GM12892 (cell line): ENCODE measurements at places on chromosomes 11 and 22.

DNA sequence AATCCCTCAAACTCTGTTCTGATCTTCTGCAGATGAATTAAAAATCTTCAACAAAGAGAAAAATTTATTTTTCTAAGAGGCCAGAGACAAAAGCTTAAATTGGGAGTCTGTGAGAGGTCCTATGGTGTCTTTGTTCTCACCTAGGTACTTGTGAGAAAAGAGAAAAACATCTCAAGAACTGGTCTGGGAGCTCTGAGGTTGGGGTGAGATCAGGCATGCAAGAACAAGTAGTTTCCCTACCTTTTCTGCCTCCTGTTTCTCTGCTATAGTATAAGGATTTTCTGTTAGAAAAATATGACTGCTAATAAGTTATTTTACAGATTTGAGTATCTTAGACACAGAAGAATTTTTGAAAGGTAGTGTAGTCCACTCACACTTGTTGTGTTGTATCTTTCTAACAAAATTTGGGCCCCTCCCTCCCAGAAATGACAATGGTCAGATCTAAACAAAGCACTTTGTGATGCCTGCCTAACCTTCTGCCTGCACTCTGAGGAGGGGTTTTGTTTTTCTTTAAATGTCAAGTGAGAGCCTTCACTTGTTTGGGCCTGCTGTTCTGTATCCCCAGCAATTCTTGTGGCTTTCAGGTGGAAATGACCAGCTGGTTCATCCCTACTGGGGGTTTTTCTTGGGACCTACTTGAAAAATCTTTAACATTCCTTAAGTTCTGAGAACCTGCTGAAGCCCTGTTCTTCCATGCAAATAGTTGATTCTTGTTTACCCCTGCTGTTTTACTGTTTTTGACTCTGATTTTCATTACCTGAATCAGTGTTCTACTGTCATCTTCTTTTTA is 13.6 kb upstream of the OR51S1 start:
- no peak for DNase-seq

DNA sequence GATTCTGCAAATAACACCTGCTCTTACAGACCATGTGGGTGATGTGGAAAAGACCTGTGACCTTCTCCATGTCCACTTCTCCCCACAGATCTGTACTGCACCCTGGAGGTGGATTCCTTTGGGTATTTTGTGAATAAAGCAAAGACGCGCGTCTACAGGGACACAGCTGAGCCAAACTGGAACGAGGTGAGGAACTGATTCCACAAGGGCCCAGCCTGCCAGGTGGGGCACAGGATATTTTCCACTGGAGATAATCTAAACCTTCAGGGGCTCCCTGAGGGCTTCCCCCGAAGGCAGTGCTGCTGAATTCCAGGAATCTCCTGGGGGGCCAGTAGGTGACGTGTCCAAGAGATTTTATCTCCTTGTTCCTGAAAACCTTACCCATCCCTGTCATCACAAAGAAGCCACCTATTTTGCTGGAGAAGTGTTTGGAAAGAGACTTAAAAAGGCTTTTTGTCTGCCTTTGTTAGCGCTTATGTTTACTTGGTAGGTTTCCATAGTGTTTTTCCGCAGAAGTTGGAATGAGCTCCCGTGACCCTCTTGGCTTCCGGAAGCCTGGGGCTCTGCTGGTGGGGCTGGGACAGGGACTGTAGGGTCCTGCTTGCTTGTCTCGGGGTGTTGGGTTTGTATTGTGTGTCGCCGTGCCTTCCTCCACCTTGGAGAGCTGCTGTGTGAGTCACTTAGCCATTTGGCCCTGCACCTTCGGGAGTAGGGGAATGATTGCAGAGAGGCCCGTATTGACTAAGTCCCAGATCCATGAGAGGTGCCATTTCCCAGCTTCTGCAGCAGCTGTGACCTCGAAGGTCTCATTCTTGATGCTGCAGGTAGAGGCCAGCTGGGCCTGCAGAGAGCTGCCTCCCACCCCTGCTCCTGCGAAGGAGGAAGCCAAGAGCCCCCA is 112.4 kb downstream of the BCR start:
- no peak for DNase-seq

GRCh38 chr11:112465433-112466024 is 204.9 kb upstream of the PLET1 start:
- no peak for DNase-seq

DNA sequence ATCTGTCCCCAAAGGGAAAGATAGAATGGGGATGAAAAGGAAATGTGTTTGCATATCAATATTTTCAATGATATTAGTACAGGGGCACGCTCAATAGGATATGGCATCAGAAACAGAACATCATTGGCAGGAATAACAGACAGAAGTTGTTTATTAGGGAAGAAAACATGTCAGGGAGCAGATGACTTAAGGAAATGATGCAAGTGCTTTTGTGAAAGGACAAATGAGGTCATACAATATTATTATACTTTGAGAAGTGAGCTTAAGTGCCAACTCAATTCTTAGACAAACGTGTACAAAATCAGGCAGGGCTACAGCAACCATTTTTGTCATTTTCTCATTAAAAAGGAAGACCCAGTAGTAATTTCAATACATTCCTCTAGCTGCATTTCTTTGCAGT is 388.4 kb downstream of the SOX6 start:
- no peak for DNase-seq

DNA sequence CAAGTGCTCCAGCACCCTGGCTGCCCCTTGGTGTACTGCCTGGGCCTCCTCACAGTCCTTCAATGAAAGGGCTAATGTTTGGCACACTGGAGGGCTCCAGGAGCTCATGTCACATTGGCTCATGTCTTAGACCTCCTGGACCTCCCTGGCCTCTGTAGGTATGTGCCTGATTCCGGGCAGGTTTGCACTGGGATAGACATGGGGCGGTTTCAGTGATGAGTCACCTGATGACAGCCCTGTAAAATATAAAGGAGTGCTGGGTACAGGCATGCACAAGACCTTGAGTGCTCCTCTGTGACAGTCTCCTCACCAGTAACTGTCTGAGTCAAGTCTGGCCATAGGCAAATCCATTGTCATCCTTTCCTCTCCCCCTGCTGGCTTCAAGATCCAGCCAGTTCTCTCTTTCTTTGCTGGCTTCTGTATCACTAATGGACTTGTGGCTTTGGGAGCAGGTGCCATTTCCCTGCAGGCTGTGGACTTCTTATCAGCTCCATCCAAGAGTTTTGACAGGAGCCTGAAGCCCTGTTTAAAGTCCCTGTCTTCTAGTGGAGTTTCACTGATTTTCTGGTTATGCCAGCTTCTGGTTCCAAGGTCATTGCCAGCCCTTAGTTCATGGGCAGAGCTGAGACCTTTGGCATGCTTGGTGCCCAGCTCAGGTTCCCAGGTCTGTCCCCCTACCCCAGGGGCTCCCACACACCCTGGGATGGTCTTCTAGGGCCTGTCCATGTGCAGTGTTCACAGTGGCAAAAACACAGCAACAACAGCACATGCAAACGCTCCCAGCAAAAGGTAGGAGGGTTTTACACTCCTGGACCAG is 22.7 kb upstream of the P2RY2 start:
- DNase-seq, result no peak

GRCh38 chr11:35717043-35717442 is 54.5 kb downstream of the TRIM44 start:
- no peak for DNase-seq

- no peak for DNase-seq
Observed at GRCh38 chr11:47854667-47855066, 6.5 kb upstream of the NUP160 start.

DNA sequence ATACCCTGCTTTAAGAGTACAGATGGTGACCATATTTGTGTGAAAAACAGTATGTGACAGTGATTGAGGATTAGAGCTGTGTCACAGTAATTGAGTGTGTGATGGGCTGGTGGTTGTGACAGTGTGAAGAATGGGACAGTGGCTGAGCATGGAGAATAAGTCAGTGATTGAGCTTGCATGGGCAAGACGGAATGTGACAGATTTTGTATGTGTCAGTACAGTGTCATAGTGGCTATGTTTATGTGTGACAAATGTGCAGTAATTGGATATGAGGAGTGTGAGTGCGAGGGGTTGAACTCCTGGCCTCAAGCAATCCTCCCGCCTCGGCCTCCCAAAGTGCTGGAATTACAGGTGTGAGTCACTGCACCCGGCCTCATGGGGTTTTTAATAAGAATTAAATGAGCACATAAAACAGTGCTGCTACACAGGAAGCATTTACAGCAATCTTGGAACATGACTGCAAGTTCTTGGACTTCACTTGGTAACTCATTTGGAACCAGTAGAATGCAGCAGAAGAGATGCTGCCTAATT is 583 bp upstream of the RRAS2 start:
- no peak for DNase-seq

- DNase-seq, result no peak
Observed at GRCh38 chr11:46972343-46972742, 35.8 kb downstream of the CSTPP1 start.

GRCh38 chr11:63829823-63830489 is 9.0 kb upstream of the MARK2 start:
- DNase-seq, result no peak

DNA sequence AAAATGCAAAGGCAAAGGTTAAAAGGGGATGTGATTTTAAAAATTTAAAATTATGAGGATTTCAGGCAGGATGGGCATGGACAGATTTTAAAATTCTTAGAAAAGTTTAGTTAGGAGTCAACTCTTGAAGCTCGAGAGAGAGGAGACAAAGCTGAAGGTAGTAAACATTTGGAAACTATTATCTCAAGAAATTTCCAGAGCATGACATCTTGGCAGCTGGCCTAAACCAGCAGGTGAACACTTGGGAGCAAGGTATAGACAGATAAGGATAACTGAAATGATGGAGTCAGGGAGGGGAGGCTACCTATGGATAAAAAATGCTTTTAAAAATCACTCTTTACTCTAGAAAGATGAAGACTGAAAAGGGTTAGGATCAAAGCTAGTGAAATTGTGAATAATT is 13.7 kb downstream of the POU2AF3 start:
- no peak for DNase-seq

DNA sequence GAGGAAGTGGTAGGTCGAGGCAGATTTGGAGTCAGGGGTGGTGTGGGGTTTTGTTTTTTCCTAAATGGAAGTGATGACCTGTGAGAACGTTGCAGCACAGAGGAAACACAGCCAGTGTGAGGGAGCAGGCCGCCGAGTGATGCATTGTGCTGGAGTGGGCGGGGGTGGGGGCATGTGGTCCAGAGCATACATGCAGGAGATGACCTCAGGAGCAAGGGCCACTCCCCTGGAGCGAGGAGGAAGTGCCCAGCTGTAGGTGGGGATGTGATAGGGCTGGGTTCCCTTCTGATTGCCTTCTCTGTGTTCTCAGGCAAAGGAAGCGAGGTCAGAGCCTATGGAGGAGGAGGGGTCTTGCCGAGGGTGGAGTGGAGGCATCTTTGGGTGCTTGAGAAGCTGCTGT is 81.4 kb downstream of the PPP6R3 start:
- DNase-seq, result no peak

- no peak for DNase-seq
Observed at GRCh38 chr11:48002561-48002960, 22.2 kb downstream of the PTPRJ start.

DNA sequence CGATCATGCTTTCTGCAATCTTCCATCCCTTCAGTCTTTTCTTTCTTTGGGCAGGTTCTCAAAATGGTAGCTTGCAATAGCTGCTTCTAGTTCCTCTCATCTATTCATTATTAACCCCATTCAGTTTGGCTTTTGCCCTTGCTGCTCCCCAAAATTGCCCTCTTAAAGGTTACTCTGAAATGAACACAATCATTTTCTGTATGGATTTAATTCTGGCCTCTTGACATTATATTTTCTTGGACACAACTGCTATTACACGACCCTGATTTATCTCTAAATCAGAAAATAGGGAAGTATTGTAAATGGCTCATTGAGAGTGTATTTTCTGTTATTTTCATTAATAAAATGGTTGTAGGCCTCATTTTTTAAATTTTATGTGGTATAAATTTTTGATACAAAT is at the start of gene ANGPTL5:
ANGPTL5 (minus strand) TSS at position 101 of the 400 bp plus-strand sequence. CDS start 8,613 bp downstream, outside the sequence.
- no peak for DNase-seq

DNA sequence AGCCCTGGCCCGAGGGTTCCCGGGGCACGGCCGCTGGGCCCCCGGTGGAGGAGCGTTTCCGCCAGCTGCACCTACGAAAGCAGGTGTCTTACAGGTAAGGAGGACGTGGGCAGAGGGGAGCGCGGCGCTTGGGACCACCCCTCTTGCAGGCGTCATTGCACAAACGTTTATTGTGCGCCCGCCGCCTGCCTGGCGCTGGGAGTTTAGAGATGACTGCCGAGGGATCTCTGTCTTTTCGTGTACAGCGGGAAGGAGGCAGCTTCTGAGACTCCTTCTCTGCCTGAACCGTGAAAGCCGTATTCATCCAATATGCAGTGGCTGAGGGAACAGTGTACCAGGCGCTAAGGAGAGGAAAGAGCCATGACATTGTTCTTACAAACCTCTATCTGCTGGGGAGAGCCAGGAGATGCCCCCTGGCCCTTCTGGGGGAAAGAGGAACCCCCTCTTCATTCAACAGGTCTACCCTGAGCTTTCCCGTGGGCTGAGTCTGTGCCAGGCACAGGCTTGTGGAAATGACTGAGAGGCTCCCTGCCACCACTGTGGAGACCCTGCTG is 13.8 kb upstream of the DGKZ start:
- no peak for DNase-seq

DNA sequence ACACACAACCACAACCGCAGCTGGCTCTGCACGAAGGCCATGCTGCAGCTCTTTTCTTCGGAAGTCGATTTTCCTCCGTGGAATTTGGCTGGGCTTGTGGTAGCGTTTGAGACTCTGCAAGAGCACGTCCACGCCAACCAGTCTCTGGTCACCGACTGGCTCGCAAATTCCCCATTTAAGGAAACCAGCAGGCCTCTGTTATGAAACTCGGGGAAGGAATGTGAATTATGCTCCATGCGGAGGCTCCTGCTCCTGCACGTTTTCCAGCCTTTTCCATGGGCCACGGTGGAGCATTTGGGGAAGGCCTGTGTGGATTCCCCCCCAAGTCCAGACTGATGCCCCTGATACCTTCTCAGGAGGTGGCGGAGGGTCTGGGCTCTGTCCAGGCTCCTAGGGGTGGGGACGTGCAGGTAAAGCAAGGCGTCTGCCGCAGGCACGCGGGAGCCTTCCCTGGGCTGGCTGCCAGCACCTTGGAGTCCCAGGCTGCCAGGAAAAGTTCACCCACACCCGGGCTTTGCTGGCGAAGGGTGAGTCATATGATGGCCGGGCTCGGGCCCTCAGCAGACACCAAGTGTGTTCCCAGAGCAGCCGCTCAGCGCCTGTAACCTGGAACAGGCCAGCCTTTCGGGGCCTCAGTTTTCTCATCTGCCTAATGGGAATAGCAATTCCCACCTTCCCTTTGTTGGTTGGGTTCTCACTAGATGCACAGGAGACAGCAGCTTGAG is 41.9 kb downstream of the LRP5 start:
- no peak for DNase-seq

DNA sequence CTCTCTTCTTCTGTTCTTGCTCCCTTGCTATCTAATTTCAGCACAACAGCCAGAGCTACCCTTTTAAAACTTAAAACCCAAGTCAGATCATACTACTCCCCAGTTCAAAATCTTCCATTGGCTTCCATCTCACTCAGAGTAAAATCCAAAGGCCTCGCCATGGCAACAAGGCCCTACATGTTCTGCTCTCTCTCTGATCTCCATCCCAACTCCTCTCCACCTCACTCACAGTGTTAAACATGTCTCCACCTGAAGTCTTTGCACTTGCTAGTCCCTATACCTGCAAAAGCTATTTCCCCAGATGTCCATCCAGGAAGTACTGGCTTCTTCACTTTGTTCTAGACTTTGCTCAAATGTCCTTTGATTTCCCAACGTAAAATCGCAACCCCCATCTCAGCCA is 3.0 kb upstream of the GRAP2 start:
- DNase-seq, result no peak

- DNase-seq, result no peak
Observed at GRCh38 chr11:97325693-97326092, 935.9 kb downstream of the JRKL start.

GRCh38 chr11:34570584-34570983 is 50.3 kb upstream of the EHF start:
- no peak for DNase-seq
